ENCODE measurements at places on chromosomes 3 and 15.

GRCh38 chr15:32872621-32873283, 154.9 kb downstream of the GREM1 start:
- no peak for DNase-seq

- DNase-seq: no peak
Observed at GRCh38 chr15:97623091-97623661, 337.3 kb upstream of the ARRDC4 start.

DNA sequence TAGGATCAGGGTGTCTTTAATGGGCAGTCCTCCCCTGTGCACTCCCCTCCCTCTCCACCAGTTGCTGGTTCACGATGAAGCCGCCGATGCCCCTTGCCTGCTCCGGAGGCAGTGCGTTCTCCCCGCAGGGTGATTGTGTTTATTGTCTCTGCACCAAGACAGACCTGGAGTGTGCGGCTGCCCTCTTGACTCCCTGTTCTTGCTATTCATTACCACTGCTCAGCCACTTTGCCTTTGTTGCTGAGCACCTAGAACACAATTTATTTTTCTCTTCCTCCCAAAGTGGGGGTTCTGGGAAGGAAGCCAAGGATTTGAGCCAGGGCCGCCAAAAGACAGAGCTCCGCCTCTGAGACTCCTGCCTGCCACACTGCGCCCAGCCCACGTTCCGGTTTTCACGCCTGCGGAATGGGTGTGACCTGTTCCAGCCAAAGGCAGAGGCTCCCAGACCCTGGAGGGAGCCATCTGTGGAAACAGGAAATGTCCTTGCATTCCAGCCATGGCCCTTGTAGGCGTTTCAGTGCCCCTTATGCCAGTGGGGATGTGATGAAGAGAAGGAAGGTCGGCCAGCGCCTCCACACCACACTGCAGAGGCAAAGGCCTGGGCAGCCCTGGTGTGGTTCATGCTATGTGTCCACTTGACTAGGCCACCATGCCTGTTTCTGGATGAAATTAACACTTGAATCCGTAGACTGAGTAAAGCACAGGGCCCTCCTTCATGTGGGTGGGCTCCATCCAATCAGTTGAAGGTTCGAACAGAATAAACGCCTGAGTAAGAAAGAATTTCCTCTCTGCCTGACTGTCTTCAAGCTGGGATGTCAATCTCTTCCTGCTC, 85.8 kb downstream of the HMG20A start:
- no peak for DNase-seq

DNA sequence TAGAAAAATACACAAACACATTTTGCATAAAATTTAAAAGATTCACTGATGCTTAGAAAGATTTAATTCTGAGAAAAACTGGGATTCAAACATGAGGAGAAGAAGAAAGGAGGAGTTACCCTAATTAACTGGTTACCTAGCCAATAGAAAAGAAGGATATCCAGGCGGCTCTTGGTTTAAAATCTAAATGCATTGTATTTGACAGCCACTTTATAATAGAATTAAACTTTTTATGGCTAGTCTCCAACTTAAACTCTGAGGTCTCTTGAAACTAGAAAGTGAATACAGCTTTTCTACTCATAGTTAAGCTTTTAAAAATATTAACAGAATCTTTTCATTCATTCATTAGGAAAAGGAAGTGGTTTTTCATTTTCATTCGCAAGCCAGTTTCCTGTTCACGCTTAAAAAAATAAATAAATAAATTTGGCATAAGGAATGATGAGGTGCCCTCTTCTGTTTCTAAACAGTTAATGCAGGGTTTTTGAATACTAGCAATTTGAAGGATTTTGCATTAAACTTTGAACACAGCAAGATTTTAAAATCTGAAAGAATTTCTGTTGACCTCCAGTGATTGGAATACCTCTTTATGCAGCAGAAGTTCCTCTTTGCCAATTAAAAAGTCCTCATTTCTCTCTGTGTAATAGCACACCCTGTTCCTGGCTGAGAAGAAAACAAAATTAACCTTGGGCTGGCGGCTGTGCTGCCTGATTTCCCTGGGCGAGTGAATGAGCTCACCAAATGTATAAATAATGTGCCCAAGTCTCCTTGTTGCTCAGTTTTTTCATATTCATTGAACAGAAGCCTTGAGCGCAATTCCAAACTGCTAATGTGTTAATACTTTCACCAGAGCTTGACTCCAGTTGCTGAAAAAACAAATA, 105.1 kb downstream of the ZMAT3 start:
- peak; percentile 70 for DNase-seq

- no peak for DNase-seq
Observed at GRCh38 chr15:91100814-91101607, 954 bp downstream of the SV2B start.

GRCh38 chr3:15726881-15727280, 70.9 kb downstream of the ANKRD28 start:
- no peak for DNase-seq

GRCh38 chr3:99023590-99024192, 122.2 kb upstream of the DCBLD2 start:
- DNase-seq: peak; percentile 49

DNA sequence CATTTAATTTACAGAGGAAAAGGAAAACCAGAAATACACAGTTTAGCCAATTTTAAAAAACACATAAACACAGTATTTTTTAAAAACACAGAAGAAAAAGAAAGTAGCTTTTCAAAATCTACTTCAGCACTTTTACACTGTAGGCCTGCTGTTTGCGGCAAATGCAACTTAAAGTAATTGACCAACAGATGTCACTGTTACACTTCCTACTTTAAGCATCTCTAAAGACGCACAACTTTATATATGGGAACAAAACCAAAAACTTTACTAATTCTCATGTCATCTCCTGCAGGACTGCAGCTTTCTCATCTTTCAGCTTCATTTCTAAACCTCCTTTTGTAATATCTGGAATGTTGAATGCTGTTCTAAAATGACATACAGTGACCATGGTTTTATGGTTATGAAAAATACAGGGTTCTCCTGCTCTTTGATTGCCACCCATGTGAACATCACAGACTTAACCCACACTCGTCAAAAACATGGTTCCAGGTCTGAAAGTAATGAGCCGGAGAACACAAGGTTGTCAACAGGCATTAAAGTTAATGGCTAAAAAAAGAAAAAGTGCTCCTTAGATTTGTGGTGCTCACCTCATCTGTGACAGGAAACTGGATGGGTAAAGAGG, 107.9 kb downstream of the FMN1 start:
- peak; percentile 73 for DNase-seq

- peak; percentile 75 for DNase-seq
Observed at GRCh38 chr3:185976977-185977678, 39.3 kb upstream of the TRA2B start.

DNA sequence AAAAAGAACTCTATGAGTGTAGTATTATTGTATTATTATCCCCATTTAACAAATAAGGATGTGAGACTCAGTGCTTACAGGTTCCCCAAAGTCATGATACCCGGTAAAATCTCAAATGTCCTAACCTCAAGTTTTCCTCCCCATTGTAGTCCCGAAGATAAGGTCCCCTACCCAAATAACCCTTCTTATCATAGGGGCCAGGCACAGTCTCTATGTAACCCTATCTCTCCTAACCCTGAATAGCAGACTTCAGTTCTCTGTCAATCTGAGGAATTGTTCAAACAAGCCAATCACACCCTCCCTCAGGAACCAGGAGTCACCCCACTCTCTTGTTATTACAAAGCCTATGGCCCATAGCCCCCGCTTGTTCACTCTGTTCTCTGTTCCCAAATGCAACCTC, 10.5 kb upstream of the SUSD5 start:
- DNase-seq: no peak

DNA sequence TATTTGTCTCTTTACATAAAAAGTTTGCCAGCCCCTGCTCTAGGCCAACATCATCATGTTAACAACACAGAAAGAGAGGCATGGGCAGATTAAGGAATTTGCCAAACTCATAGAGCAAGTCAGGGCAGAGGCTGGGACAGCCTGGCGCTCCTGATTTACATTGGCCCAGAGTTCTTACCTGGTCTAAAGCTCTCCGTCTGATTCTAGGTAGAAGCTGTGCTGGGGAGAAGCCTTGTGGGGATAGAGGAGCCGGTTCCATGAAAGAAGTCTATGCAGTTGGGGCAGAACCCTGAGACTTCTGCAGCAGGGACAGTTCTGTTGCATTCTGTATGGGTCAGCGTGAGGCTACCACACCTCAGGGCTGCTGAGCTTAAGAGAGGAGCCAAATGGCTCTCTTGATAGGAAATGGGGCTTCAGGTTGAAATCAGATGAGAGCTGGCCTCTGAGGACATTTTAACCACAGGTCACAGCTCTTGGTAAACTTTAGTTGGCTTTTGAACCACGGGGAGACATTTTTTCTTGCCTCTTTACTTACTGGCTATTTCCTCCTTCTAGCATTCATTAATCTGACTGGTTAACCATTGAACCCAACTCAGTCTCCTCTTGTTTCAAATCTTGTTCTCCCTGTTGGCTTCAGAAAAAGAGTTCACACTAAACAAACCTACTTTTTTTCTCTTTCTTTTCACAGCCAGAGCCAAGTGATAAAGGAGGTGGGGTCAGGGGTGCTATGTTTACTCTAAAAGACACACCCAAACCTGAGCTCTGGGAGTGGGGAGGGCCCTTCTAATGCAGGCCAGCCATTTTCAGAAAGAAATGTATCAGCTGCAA, 250.7 kb downstream of the OPA1 start:
- no peak for DNase-seq

DNA sequence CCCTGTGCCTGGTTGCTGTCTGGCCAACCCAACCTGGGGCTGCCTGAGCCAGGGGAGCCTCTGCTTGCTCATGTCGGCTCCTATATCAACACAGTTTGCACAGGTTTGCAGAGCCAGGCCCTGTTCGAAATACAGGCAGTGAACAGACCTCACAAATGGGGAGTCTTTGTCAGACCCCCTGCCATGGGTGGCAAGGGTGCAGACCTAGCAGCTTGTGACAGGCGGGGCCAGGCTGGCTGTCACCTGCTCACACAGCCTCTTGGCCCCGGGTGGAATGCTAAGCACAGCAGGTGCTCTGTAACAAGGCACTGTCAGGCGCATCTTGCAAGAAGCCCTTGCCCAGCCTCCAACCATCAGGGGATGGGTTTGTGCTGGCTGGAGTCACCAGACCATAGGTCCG, 47.3 kb downstream of the BDH1 start:
- DNase-seq: no peak

DNA sequence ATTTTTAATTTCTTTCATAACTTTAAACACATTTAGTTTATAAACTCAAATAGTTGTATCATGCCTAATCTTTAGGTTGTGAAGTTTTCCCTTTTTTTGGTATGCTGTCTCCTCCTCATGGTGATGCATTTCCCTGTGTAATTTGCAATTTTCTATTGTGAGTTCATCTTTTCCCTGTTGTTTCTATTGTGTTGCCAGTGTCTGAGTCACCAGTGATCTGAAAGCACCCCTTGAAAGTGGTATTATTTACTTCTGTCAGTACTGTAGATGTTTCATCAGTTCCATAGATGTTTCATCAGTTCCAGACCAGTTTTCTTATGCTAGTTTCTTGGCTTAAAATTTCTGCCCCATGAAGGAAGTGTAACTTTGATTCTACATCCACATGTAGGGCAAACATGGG, 80.6 kb downstream of the OXSM start:
- no peak for DNase-seq

GRCh38 chr3:31010491-31010890, 116.0 kb upstream of the GADL1 start:
- DNase-seq: no peak

DNA sequence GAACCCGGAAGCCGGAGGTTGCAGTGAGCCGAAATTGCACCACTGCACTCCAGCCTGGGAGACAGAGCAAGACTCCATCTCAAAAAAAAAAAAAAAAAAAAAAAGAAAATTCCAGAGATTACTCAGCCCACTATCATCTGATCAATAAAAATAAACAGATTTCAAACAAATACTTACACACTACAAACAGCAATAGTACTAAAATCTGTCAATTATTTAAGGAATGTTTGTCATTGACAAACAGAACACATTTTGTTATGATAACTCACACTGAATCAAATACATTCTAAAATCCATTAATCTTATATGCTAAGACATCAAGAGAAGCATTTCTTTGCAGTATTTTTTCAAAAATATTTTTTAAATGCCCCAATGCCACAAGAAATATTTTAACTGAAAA, 7.6 kb downstream of the MYO9A start:
- DNase-seq: no peak

DNA sequence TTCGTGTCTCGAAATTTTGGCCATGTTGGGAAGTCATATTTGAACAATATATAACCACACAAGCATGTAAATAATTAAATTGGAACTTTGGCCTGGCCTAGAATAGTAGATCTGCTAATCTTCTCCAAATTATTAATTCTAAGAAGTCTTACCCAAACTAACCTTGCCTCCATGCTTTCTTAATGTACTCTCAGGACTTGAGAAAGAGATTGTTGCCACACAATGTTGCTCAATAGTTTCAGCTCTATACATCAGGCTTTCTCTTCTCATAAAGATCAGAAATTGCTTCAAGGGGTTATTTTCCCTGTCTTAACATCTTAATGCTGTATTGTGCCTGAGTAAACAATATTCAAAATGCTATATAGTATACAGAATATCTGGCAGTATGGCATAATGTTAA, 202.7 kb upstream of the LRIG1 start:
- peak; percentile 53 for DNase-seq

GRCh38 chr3:98705694-98706093, 57.4 kb upstream of the ST3GAL6 start:
- no peak for DNase-seq

GRCh38 chr3:48276911-48277641, 36.2 kb downstream of the ZNF589 start:
- DNase-seq: no peak

DNA sequence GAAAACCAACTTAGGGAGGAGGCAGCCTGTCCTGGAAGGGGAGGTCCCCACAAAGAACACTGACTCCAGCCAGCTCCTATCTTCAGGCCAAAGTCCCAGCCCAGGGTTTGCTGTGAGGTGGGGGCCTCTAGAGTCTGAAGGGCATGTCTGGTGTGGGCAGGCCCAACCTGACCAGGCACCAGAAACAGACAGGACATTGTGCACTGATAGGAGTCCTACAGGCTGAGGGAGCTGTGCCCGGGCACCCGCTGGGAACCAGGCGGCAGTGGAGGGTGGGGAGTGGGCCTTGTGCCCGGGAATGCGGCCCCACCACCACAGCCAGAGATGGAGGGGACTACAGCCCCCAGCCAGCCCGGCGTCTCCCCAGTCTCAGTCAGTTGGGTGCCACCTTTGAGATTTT, 161.4 kb downstream of the WNT7A start:
- DNase-seq: no peak

DNA sequence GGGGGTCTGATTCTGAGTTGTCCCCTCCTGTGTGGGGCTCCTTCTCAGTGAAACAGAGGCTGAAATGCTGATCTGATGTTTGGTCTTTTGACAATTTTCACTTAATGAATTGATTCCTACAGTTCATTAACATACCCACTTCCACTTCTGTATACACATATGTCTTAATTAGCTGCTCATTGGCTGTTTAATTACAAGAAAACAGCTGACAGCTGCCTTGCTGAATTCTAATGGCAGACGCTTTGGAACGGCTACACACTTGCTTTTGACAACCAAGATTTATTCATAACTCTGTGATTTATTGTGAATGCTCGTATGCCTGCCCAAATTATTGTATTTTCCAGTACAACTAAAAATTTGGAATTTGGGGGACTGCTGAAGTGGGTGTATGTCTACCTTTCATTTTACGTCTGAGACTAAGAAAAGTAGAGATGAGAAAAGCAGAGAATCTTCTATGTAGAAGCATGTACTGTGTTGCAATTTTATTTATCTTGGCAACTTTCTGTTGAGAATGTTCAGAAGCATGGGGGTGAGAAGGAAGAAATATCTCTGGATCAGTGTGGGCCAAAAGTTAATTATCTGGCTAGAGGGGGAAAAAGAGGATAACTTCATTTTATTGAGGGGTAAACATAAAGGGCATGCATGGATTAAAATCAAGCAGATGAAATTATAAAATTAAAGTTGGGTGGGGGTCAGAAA, 46.5 kb upstream of the ICE2 start:
- DNase-seq: no peak

- no peak for DNase-seq
Observed at GRCh38 chr3:152621006-152621868, 213.7 kb upstream of the P2RY1 start.
